ENCODE measurements at places on chromosomes 3 and 15.

GRCh38 chr15:50112488-50113186 is 6.4 kb downstream of the ATP8B4 start:
- no peak for DNase-seq

DNA sequence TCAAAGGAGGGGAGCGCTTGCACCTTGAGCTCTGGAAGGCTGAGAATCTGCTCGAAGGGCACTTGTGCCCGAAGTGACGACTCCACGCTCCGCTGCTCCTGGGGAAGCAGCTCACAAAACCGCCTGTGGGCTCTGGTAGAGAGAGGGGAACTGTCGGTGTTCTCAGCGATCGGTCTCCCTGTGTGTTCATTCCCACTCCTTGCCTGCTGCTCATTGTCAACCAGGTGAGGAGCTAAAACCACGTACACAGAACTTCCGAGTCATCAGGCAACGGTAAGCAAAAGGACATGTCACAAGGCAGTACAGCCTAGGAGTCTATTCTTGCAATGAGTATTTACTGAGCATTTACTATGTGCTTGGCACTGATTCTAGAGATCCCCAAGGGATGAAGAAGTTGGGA is 1.5 kb downstream of the CIB1 start:
- no peak for DNase-seq

GRCh38 chr3:97871801-97872524 is 50.2 kb downstream of the CRYBG3 start:
- peak; percentile 95 for DNase-seq

DNA sequence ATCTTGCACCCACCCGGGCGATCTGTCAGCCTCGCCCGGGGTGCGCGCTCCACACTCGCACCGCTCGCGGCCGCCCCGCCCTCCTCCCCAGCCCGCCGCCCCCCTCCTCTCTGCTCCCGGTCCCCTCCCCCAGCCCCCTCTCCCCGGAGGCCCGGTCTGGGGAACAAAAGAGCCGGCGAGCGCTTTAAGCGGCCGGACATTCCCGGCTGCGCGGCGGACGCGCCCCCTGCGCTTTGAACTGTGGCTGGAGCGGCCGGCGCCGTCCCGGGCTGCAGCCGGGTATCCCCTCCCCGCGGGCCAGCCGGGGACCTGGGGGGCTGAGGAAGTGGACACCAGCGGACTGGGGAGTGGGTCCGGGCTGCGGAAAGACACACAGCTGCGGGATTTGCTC is at the start of gene IGDCC3:
IGDCC3 (minus strand) TSS at position 27 of the 391 bp plus-strand sequence. CDS start 214 bp downstream, outside the sequence.
- no peak for DNase-seq

DNA sequence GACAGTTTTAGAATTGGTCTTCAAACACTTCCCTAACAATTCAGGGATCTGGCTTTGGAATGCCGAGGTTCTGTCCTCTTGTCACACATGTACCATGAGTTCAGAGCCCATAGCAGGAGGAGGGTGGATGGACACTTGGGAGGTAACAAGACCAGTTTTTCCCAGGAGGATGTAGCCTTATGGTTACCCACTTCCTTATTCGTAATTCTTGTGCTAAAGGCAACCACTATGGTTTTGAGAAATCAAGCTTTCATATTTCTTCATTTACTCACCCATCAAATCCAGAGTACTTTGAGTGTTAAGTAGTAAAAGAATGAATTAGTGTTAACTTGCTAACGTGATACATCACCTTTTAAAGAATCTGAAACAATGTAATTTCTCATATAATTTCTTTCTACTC is 479.6 kb upstream of the ALCAM start:
- DNase-seq = no peak

DNA sequence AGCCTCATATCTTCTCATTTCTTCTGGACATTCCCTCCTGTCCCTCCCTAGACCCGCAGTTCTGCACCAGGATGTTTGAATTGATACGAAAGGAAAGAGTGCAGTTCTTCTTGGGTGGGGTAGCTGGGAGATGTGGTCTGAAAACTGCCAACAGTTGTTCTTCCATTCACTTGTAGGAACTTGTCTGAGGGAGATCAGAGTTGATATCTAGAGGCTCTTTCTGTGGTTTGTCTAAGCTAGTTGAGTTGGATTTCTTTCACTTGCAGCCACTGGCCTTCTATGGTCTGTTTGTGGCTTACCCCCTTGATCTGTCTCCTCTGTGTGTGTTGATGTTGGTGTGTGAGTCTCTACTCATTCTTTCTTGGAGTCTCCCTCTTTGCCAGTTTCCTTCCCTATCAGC is 42.5 kb upstream of the PIK3CB start:
- no peak for DNase-seq

- DNase-seq = no peak
Measured at GRCh38 chr3:190210608-190211007, 89.9 kb upstream of the P3H2 start.
